GM13977 (cell line): ENCODE measurements at places on chromosomes 6 and 20.

- DNase-seq = no peak
Observed at GRCh38 chr6:168741942-168742782, 301.2 kb downstream of the SMOC2 start.

- DNase-seq = no peak
Observed at GRCh38 chr20:42155586-42155985, 537.4 kb upstream of the CHD6 start.

DNA sequence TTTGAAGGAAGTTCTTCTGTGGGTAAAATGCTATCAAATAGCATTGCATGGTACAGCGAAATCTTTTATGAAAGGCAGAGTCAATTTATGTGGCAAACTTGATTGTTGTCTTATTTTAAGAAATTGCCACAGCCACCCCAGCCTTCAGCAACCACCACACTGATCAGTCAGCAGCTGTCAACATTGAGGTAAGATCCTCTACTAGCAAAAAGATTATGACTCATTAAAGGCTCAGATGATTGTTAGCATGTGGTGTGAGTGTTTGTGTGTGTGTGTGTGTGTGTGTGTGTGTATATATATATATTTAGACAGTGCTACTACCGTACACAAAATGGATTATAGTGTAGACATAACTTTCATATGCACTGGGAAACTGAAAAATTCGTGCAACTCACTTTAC lies 27.8 kb downstream of the LRRN4 start:
- DNase-seq = no peak

- DNase-seq = no peak
Observed at GRCh38 chr6:131652472-131652871, 15.4 kb downstream of the ENPP3 start.

DNA sequence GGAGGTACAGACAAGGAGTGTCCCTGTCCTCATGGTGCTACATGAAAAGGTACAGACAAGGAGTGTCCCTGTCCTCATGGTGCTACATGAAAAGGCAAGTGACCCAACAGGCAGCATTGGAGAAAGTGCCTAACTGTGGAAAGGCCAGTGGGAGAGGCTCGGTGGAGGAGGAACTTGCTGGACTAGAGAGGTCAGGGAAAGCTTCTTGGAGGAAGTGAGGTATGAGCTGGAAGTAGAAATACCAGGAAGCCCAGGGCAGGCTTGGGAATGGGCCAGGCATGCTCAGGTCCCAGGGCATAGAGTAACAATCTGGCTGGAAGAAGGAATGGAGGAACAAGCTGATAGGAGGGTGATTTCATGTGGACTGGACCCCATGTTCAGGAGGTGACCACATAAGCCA lies 59.8 kb upstream of the FNDC1 start:
- DNase-seq = no peak

DNA sequence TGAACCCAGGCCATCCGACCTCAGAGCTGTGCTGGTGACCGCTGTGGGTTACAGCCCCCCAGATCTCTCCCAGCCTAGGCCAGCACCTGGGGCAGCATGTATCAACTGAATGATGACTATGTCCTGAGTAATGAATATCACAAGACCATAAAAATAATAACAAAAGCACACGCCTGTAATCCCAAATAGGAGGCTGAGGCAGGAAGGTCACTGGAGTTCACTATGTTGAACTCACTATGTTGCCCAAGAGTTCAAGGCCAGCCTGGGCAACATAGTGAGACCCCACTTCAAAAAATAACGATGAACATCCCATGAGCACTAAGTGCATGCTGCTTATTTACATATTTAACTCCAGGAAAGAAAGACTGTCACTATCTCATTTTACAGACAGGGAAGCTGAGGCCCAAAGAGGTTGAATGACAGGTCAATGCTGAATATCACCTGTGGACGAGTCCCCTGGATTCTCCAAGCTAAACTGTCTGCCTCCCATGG lies 92.3 kb downstream of the NFATC2 start:
- no peak for DNase-seq

DNA sequence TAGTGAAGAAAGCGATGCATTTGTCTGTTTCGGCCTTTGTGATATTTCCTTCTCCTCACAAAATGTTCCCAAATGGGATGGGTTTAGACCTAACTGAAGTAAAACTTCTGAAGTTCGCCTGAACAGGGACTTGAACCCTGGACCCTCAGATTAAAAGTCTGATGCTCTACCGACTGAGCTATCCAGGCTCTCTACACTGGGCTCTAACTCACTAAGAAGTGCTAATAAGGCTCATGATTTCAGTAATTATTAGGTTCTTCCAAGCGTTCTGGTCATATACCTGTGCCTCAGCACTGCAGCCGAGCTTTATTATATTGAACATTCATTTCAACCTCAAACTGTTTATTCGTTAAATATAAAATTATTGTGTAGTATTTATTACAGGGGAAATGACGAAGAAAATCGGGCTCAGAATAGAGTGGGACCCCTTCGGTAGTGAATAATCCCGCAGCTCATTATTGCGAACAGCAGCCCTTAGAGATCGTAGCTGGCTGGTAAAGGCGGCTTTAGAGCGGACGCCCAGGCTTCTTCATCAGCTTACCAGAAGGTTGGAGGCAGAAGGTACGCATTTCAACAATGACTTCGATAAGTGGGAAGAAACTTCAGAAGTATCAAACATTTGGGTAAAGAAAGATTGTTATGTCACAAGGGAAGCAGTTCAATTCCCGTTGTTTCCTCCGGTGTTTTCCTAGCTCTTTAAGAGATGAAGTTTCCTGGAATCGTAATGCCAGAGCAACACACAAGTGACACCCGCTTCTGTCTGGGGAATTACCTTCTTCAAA lies 119.0 kb upstream of the ZNF184 start:
- DNase-seq = no peak

DNA sequence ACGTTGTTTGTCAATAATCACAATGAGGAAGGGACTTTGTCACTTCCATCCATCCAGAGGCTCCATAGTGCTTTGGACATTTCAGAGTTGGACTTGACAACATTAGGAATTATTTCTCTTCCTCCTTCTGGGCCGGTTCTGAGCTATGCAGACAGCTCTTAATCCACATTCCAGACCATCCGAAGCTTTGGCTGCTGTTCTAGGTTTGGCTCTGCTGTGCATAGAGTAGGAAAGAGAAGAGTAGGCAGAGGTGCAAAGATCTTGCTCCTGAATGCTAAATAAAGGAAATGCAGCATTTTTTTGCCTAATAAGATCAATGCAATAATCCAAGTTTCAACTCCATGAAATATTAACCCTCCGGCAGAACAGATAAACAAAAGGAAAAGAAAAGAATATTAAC lies 251.8 kb upstream of the PRND start:
- no peak for DNase-seq

DNA sequence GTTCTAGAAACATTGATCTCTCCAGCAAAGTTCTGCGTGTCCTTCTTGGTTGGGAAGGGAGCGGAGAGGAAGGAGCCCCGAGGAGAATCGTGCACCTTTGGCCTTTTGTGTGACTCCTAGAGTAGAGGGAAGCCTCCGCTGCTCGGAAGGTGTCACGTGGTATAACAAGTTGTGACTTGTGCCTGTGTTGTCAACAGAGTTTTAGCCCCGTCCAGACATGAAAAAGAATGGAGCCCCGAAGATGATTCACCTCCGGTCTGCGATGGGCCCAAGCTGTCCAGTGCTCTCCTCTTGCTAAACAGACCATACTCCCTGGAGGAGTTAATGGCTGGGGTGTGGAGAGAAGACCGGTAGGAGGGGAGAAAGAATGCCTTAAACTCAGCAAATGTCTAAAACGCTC lies 7.0 kb downstream of the EYA2 start:
- no peak for DNase-seq

DNA sequence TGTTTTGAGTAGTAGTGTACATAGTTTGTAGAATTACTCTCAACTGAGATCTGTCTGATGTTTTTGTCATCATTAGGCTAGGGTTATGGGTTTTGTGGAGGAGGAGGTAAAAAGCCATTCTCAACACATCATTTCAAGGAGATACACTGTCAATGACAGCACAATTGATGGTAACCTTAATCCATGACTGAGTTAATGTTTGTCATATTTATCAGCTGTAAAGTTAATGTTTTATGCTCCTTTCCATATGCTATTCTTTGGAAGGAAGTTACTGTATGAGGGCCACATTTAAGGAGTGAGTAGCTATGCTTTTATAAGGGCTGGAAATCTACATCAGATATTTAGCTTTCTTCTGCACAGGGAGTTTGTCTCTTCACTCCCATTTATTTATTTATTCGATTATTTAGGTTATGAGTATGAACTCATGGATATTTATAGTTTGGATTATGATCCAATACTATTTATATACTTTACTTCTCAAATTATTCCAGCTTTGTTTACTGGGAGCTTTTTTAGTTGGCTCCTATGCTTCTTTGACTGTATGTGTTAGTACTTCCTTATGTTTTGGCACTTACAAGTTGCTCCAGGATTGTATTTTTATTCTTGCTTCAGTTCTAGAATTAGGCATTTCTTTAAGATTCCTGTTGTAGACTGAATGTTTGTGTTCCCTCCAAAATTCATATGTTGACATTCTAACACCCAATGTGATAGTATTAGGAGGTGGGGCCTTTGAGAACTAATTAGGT lies 156.6 kb upstream of the HCRTR2 start:
- no peak for DNase-seq

DNA sequence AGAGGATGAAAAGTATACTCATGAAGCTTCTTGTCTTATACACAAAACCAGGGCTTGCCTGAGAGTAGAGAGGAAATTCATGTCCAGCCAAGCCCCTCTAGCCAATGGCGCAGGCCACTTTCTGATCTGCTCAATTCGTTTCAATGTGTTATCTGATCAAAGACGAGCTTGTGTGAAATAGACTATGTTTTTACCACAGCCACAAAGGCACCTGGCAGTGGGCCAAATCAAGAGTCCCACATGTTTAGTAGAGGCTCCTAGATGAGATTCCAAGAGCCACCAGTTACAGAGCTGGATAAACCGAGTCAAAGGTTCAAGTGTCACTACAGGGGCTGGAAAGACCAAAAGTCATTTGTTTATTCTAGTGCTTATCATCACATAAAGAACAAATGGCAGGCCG lies 34.9 kb downstream of the GPLD1 start:
- no peak for DNase-seq

- no peak for DNase-seq
Observed at GRCh38 chr6:122012578-122012977, 386.9 kb upstream of the HSF2 start.

- no peak for DNase-seq
Observed at GRCh38 chr6:8082954-8083858, 19.0 kb upstream of the BLOC1S5 start.

- no peak for DNase-seq
Observed at GRCh38 chr6:75501756-75502155, 8.2 kb upstream of the FILIP1 start.

DNA sequence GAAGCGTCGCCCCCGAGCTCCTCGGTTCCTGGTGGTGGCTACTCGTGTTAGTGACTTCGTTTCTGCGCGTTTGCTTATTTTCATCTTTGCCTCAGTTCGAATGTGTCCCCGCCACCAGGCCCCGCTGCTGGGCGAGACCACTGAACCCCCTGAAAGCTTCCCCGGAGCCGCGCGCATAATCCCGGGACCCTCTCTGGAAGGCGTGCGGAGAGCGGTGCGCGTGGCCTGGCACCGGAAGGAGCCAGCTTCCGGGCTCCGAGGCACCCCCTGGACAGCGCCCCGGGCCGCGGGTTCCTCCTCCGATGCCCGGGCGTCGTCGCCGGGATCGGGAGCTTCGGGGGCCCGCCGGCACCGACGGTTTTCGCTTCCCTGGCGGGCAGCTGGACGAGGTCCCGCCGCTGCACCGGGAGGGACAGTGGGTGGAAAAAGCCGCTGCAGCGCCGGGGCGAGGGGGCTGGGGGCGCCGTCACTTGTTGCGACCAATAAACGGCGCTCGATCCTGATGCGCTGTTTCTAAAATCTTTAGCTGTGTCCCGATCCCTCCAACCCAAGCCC lies 643 bp upstream of the SLC35D3 start:
- DNase-seq = peak; percentile 67
